ENCODE measurements at places on chromosomes 2 and 18.

- no peak for DNase-seq
Measured at GRCh38 chr2:113291191-113291590, 12.5 kb upstream of the PAX8 start.

DNA sequence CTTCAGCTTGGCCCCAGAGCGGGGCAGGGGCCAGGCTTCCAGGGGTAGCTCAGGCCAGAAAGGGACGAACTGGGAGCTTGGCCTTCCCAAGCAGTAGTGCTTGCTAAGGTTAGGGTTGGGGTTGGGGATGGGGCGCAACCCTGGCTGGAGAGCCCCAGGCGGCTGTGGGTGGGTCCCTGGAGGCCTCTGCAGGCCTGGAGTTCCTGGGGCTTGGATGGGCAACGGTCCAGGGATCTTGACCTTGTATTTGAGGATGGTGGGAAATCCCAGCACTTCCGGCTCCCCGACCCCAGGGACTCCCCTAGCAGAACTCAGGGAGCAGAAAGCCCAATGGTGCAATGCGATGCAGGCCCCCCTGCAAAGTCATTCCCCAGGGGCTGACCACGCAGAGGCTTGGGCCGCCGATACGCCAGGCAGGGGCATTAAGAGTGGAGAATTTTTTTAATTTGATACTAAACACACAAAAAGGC lies 12.6 kb upstream of the MLPH start:
- DNase-seq: no peak

- DNase-seq: no peak
Measured at GRCh38 chr2:55063713-55064323, 13.6 kb upstream of the RTN4 start.

DNA sequence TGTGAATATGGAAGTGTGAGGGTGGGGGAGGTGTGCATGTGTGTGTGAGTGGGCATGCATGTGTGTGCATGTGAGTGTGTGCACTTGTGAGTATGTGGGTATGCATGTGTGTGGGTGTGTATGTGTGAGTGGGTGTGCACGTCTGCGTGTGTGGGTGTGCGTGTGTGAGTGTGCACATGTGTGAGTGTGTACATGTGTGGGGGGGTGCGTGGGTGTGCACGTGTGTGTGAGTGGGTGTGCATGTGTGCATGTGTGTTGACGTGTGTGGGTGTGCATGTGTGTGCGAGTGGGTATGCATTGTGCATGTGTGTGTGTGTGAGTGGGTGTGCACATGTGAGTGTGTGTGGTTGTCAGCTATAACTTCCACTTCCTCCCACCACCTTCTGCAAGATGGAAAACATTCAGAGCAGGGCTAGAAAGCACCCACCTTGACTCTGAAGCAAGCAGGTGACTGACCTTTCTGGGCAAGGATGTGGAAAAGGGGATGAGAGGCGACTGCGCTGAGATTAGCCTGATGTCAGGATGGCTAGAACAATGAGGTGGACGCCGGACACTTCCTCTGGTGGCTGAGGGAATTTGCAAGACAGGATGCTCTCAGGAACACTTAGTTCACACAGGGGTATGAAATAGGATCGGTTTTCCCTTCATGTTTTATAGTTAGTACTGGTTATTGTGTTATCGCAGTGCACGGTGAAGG lies 103.6 kb downstream of the ACKR3 start:
- DNase-seq: no peak

- DNase-seq: no peak
Measured at GRCh38 chr2:96695602-96696001, 44.3 kb downstream of the LMAN2L start.

GRCh38 chr2:468648-469336 lies 180.9 kb upstream of the ALKAL2 start:
- DNase-seq: no peak

GRCh38 chr2:224085246-224085645 lies 46.2 kb upstream of the SERPINE2 start:
- DNase-seq: no peak

- DNase-seq: no peak
Measured at GRCh38 chr2:145075454-145076062, 555.6 kb upstream of the ZEB2 start.

GRCh38 chr2:55809875-55810621 lies 113.5 kb downstream of the EFEMP1 start:
- DNase-seq: no peak

DNA sequence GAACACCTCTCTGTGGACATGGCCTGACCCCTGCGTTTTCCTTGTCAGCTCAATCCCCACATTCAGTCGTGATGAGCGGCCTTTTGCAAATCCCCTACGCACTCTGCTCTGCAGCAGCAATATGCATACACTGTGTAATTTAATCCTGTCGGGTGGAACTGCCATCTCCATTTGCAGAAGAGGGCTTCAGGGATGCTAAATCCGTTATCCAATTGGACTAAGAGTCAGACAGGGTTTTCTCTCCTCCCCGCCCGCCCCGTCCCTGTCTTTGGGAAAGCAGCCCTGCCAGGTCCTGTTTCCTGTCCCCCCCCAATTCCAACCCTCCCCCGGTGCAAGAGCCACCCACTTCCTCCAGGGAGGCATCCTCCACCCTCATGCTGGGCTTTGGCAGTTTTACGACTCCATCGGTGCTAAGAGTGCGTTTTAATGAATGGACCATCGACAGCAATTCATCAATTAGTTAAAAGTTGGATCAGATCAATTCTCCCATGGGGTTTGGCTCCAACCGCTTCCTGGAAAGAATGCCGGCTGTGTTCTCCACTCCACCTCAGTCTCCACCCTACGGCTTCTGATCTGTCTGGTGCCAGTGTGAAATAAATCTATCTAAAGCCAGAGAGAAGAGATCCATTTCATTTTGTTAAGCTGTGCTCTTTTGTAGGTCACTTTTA lies 53.5 kb upstream of the ASAP2 start:
- DNase-seq: no peak

DNA sequence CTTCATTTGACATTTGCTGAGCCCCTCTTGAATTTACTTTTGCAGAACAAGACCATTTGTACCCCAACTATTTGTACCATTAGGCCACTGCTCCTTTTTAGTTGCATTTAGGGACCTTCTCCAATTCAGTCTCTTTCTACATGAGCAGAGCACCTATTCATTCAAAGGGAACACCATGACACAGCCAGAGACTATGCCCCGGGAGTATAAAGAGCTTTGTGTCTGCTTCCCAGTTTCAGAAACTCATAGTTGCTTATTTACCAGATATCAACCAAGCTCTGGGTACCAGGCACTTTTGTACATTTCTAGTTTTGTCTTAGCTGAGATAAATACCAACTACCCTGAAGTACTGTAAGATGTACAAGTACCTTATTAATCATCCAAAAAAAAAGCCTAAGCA lies 269.1 kb upstream of the SIX3 start:
- DNase-seq: no peak

DNA sequence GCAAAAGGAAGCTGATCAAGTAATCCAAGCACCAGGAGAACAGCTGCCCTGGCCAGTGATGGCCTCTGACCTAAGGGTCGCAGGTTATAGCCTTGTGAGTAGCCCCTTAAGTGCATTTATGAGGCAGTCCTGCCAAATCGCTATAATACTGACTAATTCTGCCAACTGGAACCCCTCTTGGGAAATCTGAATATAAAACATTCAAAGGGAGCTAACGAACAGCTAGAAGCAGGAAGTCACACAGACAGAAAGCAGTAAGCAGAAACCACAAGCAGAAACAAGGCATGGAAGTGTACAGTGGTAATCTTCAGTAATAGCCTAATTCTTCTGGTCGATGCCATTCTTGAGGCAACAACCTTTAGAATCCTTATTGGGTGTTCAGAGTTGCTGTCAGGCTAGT lies 521.3 kb downstream of the METTL4 start:
- no peak for DNase-seq

GRCh38 chr2:103161456-103162289 lies 399.8 kb downstream of the TMEM182 start:
- no peak for DNase-seq

- DNase-seq: no peak
Measured at GRCh38 chr2:22273853-22274252, 1111.1 kb upstream of the KLHL29 start.

GRCh38 chr2:167200019-167200418 lies 311.7 kb downstream of the XIRP2 start:
- no peak for DNase-seq

DNA sequence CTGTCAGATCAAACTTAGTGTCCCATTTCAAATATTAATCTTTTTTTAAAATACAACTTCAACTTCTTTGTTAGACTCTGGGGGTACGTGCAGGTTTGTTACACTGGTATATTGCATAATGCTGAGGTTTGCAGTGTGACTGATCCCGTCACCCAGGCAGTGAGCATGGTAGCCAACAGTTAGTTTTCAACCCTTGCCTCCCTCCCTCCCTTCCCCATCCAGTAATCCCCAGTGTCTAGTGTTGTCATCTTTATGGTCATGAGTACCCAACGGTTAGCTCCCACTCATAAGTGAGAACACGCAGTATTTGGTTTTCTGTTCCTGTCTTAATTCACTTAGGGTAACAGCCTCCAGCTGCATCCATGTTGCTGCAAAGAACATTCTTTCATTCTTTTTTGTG lies 23.9 kb downstream of the NOL10 start:
- no peak for DNase-seq

- DNase-seq: no peak
Measured at GRCh38 chr2:196534495-196534894, 105.0 kb upstream of the CCDC150 start.

GRCh38 chr2:133400411-133400810 lies 167.9 kb downstream of the NCKAP5 start:
- DNase-seq: no peak

- no peak for DNase-seq
Measured at GRCh38 chr2:64922482-64923384, 66.5 kb upstream of the SLC1A4 start.

GRCh38 chr2:36809069-36809445 lies 112.5 kb downstream of the VIT start:
- no peak for DNase-seq

GRCh38 chr2:191265311-191266170 lies 20.3 kb downstream of the MYO1B start:
- no peak for DNase-seq

- no peak for DNase-seq
Measured at GRCh38 chr18:11500153-11501122, 109.0 kb upstream of the SLC35G4 start.

GRCh38 chr2:147519178-147519577 lies 325.7 kb upstream of the ACVR2A start:
- DNase-seq: no peak

- no peak for DNase-seq
Measured at GRCh38 chr2:168712053-168712452, 90.4 kb upstream of the NOSTRIN start.

DNA sequence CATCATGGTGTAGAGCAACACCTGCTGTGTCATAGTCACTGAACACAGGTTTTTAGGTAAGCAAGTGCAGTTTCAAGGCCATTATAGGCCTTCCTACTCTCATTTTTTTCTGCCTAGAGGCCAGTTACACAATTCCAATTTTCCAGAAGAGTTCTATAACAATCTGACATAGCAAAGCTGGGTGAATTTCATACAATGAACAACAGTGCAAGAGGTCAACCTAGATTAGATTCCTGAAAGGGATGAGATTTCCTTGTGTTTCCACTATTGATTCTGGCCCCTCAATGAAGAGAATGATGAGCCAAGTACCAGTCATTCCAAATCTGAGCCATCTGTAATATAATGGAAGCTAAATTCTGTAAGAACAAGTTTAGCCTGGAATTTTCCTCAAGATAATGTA lies 15.3 kb upstream of the CD28 start:
- no peak for DNase-seq

DNA sequence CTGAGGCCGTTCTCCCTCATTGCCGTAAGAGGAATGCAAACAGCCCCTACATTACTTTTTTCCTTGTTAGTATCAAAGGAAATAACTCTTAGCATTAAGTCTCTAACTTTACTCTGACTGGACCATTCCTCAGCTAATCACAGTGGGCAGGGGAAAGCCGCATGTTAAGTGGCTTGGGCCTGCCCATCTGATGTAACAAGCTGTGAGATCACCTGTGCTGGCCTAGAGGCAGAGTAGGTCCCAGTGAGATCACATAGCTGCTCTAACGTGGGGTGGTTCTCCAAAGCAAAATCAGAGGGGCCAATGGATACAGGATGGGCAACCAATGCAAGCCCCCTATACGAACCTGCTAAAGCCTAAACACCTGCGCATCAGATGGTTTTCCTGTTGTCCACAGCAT lies 5.9 kb upstream of the MOCOS start:
- DNase-seq: no peak

Data from NCI-H1417 treated with DMSO at 0.1 percent for 48 hours (cell line).